Inflammatory macrophage (primary cell): ENCODE measurements at places on chromosomes 6 and 20.

- DNase-seq, result no peak
Measured at GRCh38 chr6:40585651-40586269, 1.4 kb downstream of the LRFN2 start.

DNA sequence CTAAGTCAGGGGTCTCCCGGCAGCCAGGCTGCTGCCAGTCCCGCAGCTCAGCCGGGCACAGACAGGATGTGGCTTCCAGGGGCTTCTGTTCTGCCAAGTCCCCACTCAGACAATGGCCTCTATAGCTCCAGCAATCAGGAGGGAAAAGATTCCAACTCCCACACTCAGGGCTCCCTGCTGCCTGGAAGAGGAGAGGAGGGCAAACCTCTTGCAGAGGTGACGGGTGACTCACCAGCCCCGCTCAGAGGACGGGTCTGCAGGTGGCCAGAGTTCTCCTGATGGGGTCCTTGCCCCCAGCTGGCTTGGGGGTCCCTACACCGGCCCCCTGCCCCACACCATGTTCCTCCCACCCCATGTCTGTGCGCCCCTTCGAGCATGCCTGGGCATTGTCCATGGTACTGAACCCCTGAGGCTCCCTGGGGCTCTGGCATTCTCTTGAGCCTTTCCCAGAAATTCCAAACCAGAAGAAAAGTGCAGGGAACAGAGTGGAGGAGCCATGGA, 32.6 kb downstream of the NTSR1 start:
- no peak for DNase-seq

DNA sequence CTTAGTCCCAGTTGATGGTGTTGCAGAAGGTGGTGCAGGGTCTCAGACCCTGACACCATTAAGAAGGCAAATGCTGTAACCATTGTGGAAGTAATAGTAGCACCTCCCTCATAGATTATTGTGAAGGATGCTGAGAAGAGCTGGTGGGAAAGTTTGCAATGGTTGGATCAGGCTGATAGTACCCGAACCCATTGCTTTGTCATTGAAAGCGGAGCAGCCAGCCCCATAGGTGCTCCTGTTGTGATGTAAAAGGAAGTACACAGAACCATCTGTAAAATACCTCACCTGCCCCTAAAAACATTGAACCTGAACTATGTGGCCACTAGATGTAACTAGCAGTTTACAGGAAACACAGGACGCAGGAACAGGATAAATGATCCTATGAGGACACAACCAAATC, 31.5 kb downstream of the RIOK1 start:
- no peak for DNase-seq

GRCh38 chr6:111565326-111566221, 40.1 kb downstream of the TRAF3IP2 start:
- DNase-seq, result no peak

GRCh38 chr20:8132484-8133309, 631 bp downstream of the PLCB1 start:
- peak; percentile 18 for DNase-seq

- no peak for DNase-seq
Measured at GRCh38 chr6:40569162-40569910, 17.8 kb downstream of the LRFN2 start.

DNA sequence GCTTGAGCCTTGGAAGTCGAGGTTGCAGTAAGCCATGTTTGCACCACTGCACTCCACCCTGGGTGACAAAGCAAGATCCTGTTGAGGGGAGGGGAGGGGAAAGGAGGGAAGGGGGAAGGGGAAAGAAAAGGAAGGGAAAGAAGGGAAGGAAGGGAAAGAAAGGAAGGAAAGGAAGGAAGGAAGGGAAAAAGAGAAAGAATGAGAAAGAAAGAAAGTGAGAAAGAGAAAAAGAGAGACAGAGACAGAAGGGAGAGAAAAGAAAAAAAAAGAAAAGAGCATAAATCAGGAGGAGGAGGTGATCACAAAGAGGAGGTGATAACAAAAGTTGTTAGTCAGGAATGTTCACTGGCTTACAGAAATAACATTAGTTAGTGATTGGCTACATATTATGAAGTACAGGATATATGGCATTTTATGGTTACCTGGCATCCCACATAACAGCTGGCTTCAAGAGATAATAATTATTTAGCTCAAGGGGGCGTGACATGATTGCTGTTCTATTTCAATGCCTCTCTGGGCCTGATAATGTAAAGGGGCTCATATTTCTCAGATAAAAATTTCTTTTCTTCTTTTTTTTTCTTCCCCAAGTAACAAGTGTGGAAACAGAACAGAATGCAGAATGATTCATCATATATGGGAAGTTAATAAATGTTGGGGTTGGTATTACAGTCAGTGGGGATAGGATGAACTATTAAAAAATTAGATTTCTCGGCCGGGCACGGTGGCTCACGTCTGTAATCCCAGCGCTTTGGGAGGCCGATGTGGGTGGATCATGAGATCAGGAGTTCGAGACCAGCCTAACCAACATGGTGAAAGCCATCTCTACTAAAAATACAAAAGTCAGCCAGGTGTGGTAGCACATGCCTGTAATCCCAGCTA, 27.1 kb downstream of the SAMHD1 start:
- DNase-seq, result no peak

DNA sequence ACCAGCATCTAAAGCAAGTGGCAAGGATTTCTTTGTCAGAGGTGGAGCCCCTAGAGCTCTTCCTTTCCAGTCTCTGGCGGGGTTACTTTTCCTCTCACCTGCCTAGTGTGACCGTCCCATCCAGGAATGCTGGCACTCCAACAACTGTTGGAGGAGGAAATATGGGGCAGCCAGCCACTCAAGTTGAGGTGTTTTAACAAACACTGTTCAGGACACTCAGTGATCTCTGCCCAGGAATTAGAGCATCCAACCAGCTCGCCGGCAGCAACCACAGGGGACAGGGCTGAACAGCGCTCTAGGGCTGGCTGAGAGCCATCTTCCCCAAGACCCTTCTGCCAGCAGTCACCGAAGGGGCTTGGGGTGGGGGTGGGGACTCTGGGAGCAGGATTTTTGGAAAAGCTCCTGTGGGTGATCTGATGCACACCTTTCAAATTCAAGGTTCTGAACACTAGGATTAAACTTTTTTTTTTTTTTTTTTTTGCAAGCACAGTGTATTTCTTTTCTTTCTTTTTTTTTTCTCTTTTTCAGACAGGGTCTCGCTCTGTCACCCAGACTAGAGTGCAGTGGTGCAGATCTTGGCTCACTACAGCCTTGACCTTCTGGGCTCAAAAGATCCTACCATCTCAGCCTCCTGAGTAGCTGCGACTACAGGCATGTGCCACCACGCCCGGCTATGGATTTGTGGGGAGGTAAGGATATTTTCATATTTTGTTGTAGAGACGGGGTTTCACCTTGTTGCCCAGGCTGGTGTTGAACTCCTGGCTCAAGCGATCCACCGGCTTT, 28.4 kb upstream of the KCNK16 start:
- no peak for DNase-seq

GRCh38 chr6:108564178-108564577, 3.5 kb downstream of the FOXO3 start:
- DNase-seq, result no peak

DNA sequence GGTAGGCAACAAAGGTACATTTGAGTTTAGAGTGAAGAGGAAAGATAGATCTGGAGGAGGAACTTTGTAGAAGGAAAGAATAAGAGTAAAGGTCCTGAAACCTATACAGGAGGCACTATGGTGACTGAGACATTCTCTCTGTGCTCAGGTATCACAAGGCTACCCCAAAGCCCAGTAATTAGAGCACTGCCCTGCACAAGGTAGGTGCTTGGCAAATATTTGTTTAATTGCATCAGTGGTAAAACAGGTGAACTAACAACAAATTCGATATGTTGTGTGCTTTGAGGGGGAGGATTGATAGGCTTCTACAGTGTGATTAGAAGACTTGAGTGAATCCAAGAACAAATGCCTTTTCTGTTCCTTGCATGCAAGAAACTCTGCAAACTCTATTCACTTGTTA, 6.8 kb upstream of the TSHZ2 start:
- DNase-seq, result no peak

- DNase-seq, result no peak
Measured at GRCh38 chr6:140711019-140711613, 1336.7 kb upstream of the CITED2 start.

GRCh38 chr6:70700922-70701876, 33.5 kb downstream of the SMAP1 start:
- DNase-seq, result no peak

DNA sequence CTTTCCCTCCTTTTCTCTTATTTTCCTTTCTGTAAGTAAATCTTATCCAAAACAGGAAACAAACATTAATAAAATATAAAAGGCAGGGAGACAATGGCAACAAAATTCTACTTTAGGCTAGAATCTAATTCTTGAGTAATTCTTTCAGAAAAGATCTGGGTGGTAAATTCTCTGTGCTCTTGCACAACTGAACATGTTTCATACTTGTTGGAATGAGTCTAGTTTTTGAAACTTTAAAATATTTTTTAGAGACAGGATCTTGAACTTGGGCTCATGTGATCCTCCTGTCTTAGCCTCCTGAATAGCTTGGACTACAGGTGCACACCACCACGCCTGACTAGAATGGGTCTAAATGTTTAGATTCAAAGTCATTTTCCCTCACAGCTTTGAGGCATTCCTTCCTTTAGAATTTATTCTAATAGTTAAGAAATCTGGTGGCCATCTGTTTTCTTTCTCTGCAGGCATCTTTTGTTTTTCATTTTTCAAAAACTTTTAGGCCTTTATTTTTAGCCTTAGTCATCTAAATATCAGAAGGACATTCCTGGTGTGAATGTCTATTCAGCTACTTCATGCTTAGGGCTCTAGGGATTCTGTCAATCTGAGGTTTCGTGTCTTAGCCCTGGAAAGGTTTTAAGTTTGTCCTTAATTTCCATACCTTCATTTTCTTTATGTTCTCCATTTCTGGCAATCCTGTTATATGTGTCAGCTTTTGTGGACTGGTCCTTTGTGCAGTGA, 76.5 kb downstream of the CDKAL1 start:
- no peak for DNase-seq

GRCh38 chr6:90537723-90538258, 49.1 kb downstream of the MAP3K7 start:
- peak; percentile 79 for DNase-seq

DNA sequence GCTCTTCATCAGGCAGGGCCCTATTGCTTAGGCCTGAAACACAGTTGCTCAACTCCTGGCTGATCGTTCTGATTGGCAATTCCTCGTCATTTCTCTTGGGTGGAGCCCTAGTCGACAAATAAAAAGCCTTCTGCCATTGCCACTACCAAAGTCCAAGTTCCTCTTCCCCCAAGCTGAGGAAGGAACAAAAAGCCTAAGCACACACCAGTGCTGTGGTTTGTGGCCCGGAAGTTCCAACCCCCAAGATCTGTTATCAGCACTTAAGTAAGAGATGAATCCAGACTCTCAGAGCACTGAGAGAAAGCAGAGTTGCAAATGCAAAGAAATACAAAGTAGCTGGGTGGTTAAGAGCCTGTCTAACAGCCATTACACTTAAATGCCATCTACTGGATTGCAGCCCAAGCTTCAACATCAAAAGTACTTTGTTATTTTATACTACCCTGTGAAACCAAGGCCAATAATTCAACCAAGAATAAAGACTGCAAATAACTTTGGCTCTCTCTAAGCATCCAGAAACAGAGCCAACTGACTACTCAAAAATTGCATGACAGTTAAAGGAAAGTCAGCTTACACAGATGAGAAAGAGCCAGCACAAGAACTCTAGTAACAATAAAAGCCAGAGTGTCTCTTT, 1024.0 kb downstream of the GRIK2 start:
- no peak for DNase-seq

DNA sequence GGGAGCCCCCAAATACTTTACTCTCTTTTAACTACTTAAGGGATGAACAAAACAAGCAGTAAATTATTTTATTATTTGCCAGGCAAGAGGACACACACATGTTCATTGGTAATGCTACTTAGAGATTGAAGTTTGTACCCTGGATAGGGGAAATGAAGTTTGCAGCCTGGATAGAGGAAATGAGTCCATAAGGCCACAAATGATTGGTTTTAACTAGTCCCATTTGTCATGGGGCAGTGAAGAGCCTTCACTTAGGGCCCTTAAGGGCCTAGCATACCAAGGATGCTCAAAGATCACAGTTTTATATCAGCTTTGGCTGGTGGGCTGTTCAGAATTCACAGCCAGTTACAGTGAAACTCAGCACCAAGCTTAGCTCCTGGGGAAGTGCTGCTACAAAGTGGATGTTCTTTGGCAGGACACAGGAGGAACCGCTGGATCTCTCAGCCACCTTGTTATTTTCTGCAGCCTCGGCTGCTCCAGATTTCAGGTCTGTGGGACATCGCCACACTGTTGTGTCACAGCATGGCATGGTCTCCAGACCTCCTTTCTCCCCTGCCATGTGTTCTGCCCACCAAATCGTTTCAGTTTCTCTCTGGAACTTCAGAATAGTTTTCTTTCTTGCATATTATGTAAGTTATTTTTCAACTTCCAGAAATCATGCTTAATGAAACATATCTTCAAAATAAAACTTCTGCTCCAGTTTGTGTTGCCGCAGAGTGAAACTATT, 41.8 kb downstream of the NCOA7 start:
- peak; percentile 42 for DNase-seq

DNA sequence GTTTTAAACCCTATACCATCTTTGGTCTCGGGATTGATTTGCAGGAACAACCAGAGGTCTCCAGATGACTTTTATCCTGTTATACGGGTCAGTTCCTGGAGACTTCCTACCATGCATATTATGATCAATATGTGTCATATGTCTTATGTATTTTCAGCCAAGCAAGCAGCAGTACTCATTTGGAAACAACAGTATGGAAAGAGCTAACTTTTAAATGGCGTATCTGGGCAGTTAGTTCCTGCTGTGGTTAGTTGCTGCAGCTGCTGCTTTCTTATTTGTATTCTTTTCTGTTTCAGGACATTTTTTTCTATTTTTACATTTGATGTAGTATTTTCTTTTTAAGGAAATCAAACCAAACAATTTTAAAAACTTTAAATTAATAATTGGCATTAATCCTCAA, 207.5 kb downstream of the MANEA start:
- no peak for DNase-seq

DNA sequence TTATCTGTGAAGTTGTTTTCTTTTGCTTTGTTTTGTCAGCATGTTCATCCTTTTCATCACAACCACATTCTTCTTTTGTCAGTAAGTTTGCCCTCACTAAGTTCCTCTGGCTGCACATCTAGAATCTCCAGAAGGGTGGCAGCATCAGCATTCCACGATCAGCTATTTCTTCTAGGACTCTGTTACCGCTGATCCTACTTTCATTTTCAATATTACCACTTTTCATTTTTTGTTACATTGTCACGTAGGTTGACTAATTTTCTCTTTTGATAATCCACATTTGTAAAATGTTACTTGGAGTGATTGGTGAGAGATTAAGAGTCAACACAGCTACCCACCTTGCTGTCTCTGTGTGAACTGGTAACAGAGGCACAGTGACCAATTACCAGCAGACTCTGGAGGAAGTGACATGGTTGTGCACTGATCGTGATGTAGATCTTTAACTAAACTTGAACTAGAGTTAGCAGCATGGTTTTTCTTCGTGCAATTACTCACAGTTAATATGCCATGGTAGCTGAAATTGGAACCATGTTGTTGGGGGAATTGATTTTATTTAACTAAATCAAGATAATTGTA, 307.9 kb upstream of the SLC35B3 start:
- DNase-seq, result peak; percentile 20
